Hematopoietic multipotent progenitor cell treated with erythropoietin and hydrocortisone succinate and interleukin-3 and kit ligand, for 4 days (in vitro differentiated cells): ENCODE measurements at places on chromosomes 6 and 20.

DNA sequence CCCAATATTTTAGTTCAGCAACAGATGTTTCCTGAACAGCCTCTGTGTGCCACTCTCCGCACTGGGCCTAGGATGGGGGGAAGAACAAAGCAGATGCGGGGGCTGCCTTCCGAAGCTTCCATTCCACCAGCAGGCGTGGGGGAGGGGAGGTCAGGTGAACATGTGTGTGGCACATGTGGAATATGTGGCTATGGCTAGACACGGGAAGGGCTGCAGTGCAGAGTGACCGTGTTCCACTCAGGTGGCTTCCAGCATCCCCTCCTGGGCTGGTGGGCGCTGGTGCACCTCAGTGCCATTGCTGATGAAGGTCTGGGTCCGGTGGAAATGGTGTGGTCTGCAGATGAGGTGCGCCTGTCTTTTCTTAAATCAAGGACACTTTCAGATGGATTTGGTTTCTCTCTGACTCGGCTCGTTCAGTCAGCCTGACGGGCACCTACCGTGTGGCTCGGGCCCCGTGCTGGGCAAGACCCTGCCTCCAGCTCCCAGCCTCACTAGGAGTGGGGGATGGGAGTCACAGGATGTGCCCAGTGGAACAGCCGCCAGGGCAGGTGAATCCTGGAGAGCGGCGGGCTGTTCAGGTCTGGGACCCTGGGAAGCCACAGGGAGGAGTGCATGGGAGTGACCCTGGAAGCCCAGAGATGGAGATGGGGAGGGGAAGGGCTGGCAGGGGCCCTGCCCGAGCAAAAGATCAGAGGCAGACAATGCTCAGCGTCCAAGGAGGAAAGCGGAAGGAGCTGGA, 111.0 kb downstream of the SYCP2 start:
- DNase-seq: no peak

DNA sequence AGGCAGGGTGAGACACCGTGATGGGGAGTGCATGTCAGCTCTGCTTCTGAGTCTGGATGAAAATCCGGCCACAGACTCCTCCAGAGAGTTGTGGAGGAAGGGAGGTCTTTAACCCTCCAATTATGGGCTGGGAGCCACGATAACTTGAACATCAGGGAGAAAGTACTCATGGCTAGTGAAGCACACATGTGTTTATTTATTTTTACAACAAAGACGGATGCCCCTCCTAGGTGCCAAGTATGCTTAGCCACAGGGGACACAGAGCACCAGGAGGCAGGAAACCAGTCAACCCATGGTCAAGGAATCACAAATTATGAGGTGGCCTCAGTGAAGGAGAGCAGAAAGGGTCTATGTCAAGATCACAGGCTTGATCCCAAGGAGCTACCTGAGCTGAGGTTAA, 54.1 kb downstream of the ZNF217 start:
- DNase-seq: no peak

- no peak for DNase-seq
These were observed 12.8 kb downstream of the RNF114 start for GRCh38 chr20:49948809-49949507.

- DNase-seq: peak; percentile 77
These were observed 125.7 kb upstream of the HDAC2 start for GRCh38 chr6:114096561-114097172.

- DNase-seq: no peak
These were observed 14.8 kb upstream of the CST1 start for GRCh38 chr20:23765578-23765977.

- DNase-seq: no peak
These were observed 189.2 kb upstream of the PHACTR1 start for GRCh38 chr6:12527339-12527738.

DNA sequence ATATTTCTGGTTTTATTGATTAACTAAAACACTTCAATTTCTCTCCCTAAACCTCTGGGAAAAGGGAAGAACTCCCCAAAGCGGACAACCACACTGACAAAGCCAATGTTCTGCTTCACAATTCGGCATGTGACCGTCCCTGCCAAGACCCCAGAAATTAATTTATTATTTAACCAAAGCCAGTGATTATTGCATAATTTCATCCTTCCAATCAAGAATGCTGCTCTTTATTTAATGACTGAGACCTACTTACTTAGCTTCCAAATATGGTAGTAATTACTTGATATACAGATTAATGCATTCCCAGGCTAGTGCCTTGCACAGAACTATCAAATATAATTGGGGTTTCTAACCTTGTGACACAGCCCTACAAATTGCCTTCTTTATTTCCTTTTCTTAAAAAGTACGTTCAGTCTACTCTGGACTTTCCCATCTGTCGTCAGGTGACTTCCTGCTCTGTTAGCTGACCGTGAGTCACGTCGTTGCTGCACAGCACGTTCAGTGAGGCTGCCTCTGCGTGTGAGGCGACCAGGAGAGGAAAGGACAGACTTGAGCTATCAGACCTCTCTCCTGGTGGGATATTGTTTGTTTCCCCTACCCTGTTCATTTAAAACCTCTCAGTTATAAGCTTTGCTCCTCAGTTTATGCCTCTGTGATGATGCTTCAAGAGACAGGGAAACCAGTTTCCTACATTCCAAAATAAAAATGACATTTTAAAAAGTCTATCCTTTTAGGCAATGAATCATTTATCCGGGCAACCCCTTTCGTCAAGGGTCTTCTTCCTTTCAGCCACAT, 55.7 kb upstream of the TNFAIP3 start:
- DNase-seq: peak; percentile 81

DNA sequence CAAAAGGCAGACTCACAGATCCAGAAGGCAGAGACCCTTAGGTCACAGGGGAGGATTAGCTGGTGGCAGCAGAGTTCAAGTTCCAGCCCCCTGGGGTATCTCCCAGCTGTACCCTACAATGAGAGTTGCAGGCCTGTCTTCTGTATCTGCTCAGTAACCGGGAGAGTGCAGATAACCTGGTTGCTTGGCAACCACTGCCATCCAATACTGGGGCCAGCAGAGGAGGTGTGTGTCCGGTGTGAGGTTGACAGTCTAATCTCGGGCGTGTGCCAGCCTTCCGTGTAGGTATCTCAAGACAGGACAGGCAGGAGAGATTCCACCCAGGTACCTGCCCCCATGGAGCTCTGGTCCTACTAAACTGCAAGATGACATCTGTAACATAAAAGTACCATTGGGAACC, 56.6 kb upstream of the TBC1D7 start:
- DNase-seq: no peak

GRCh38 chr6:115728171-115728570, 332.5 kb downstream of the FRK start:
- DNase-seq: no peak

- DNase-seq: no peak
These were observed 283.9 kb upstream of the FOXQ1 start for GRCh38 chr6:1027795-1028569.

DNA sequence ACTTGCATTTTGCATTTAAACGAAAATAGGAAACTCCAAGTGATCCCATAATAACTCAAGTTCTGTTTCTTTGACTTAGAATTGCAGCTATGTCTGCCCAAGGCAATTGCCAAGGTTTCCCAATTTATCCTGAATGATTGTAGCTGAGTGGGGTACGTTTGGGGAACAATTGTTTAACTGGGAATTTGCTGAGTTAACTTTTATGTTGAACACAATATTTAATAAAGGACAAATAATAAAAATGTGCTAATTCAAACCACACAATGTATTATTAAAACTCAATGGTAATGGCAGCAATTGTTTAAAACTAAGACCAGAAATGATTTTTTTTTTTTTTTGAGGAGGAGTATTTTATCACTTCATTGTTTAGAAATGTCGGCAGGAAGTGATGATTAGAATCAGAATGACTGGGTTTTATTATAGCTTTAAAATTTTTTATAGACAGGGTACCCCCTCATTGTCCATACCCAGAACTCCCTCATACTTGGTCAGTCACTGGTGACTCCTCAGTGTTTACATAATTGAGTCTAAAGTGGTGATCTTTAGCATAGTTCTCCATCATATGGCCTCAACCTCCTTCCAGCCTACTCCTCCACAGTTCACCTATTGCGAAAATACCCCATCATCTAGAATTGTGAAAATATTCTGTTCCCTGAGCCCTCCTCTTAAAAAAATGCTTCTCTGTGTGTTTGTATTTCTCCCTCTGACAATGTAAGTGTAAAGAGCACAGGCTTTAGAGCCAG, 389.2 kb upstream of the CITED2 start:
- DNase-seq: peak; percentile 38
